NCI-H1694 (cell line): ENCODE measurements at places on chromosomes 11 and 22.

- no peak for DNase-seq
These were observed 71.4 kb downstream of the MTMR3 start for GRCh38 chr22:29954203-29954855.

- peak; percentile 57 for DNase-seq
These were observed 84.2 kb downstream of the CTTN start for GRCh38 chr11:70482529-70482917.

DNA sequence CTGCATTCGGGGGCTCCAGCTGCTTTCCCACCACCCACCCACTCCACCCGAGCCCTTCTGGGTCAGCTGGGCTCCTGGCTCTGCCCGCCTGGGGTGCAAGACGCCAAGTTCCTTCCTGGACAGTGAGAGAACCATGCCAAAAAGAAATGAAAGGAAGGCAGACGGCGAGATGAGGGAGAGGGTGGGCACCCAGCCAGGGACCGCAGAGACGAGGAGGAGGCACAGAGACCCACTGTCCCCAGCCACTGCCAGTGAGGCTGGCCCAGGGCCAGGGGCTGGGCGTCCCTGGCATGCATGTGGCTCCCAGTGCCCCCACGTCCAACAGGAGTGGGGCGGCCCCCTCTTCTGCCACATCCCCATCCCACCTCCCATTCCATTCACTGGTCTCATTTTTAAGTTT, 10.8 kb upstream of the CD81 start:
- no peak for DNase-seq

- no peak for DNase-seq
These were observed 858.7 kb upstream of the CHORDC1 start for GRCh38 chr11:91081440-91082043.

- DNase-seq = no peak
These were observed 187.7 kb upstream of the E2F8 start for GRCh38 chr11:19428206-19429002.

DNA sequence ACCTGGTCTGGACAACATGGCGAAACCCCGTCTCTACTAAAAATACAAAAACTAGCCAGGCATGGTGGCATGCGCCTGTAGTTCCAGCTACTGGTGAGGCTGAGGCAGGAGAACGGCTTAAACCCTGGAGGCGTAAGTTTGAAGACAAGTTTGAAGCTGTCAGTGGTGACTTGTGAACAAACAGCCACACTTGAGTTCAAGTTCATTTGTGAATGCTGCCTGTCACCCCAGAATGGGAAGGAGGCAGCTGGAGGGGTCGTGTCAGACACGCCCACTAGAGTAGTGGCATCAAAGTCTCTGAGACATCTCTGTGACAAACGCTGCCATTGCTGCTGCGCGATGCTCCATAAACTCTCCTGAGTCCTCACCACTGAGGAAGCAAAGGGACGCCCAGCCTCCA, 74.2 kb downstream of the DGCR2 start:
- no peak for DNase-seq
